ENCODE measurements at places on chromosomes 2 and 18.

- no peak for DNase-seq
Measured at GRCh38 chr18:13379062-13379865, 160.7 kb downstream of the LDLRAD4 start.

DNA sequence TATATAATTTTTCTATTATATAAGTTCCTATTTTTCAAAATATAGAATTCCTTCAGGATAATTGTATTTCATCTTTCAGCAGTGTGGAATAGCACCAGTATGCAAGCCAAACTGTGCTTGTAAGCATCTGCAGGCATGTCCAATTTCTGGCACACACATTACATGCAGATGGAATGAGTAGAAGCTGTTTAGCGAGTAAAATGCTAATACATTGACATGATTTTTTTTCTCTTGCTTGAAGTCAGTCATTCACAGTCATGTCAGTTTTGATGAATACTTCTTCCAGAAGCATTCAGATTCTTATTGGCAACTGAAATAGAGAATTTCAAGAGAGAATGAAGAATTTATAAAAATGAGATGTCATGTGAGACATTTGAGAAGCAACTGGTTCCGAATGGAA, 109.4 kb downstream of the CERS6 start:
- DNase-seq: no peak

- no peak for DNase-seq
Measured at GRCh38 chr2:118665784-118666529, 181.5 kb downstream of the EN1 start.

DNA sequence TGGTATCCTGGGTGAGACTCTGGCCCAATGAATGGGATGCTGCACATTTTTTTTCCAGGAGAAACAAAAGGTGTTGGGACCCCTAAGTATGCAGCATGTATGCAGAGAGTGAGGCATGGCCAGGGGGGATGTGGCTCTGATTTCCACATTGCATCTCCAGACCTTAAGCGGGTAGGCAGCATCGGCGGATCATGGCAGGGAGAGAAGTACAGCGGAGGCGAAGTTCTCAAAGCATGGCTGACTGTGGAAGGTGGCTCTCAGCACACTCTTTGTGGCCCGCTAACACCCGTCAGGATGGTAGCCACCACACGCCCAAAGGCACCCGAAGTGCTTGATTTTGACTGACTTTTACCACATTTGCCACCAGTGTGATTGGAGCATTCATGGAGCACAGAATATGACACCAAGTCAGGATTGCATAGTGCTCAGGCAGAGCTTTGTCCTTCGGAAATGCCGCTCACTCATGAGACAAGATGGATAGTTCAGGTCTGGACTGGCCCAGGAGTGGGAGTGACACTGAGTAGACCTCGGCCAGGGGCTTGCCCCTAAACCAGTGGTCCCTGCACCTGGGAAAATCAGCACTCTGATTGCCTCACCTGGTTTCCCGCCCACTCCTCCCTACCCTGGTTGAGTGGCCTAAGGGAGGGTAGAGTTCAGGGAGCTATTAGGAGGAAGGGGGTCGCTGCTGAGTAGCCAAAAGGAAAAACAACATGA, 14.2 kb downstream of the INPP4A start:
- no peak for DNase-seq

GRCh38 chr2:233356546-233357308, 2.4 kb downstream of the DGKD start:
- DNase-seq: no peak

GRCh38 chr2:227033471-227034148, 130.4 kb downstream of the COL4A4 start:
- peak; percentile 23 for DNase-seq

- no peak for DNase-seq
Measured at GRCh38 chr2:41027095-41027494, 575.2 kb upstream of the SLC8A1 start.

GRCh38 chr2:217785544-217786045, 217.2 kb downstream of the TNS1 start:
- peak; percentile 49 for DNase-seq

- DNase-seq: no peak
Measured at GRCh38 chr18:8006979-8007378, 439.9 kb downstream of the PTPRM start.

DNA sequence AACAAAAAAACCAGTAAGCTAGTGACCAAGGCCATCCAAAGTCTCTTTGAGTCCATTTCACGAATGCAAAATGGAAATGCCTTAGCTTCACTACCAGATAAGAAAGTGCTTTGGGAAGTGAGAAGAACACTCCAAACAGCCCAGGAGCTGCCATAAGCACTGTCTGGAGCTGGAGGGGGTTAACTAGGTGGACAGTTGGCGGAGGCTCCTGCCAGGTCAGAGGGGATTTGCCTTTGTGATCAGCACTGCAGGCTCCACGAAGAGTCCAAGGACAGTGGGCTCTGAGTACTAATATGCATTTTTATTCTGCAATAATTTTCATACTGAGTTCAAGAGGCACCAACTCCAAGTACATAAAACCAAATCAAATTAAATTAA, 233.3 kb upstream of the SMAD2 start:
- DNase-seq: no peak

- no peak for DNase-seq
Measured at GRCh38 chr18:33583901-33584300, 5.9 kb downstream of the ASXL3 start.

DNA sequence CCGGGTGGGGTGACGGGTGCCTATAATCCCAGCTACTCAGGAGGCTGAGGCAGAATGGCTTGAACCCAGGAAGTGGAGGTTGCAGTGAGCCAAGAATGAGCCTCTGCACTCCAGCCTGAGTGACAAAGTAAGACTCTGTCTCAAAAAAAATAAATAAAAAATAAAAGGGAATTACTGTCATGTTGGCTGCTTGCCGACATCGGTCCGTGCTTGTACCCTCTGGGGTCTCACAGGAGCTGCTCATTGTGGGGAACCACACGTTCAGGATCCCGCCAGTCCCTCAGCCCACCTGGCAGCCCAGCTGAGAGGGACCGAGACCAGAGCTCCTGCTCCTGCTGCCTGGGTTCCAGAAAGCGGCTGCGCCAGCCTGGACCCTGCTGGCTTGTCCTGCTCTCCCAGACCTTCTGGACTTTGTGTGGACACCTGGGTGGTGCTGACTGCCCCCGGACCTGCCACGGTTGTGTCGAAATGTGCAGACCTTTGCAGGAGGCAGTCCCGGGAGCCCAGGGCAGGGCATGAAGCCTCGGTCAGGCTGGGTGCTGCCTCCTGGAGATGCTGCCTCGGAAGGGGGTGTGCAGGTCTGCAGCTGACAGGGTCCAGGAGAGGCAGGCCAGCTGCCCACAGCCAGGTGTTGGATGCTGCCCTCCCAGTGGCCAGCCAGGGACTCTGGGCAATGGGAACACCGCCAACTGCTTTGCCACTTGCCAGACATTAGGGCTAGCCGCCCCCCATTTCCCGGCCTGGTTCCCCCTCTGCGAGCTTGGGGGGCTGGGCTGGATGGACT, 16.4 kb downstream of the KLF11 start:
- DNase-seq: no peak

- DNase-seq: no peak
Measured at GRCh38 chr2:47297767-47298425, 105.1 kb upstream of the MSH2 start.
